CD8-positive, alpha-beta memory T cell (primary cell): ENCODE measurements at places on chromosomes 2 and 18. TPM values are rescaled to one million over a fixed set of nuclear protein-coding genes. Genes with fewer than 3 reads are reported as not detected.
A peak's percentile ranks its signal among the peaks of the same experiment; 100 is the strongest.

- DNase-seq = no peak
- no peak overlapping the region for H3K27ac ChIP-seq
- no peaks in the 10 kb centered on the region for H3K4me1 ChIP-seq
- H3K27me3 ChIP-seq = no peaks in the 10 kb centered on the region
- H3K36me3 ChIP-seq = no peaks in the 10 kb centered on the region
Observed at GRCh38 chr2:48914477-48915089, 159.1 kb upstream of the LHCGR start.

DNA sequence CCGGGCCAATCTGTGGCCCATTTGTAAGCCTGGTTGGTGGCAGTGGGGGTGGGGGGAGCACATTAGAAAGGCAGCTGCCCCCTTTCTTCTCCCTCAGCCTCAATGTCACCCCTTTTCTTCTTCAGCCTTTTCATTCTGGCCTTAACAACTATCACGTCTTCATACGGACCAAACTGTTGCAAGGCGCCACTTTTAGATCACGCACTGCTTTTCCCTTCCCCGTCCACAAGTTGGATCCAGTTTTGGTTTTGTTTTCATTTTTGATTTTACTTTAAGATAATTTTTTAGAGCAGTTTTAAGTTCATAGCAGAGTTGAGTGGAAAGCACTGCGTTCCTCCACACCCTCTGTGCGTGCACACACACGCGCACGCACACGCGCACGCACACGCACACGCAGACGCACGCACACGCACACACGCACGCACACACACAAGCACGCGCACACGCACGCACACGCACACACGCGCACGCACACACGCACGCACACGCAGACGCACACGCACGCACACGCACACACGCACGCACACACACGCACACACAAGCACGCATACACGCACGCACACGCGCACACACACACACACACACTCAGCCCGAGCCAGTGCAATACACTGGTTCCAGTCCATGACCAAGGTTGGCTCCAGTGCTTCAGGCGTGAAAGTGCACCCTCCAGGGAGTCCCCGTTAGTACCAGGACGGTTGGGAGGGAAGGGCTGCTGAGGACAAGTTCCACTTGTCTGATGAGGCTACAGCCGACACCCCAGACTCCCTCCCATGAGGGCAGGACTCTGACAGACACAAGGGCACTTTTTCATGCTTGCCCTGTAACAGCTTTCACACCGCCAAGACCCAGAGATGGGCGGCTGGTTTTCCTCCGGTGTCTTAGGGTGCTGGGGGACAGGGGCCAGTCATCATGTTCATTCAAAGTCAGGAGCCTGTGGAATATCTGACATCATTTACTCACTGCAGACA lies 22.4 kb downstream of the FBLN7 start:
- DNase-seq = no peak
- H3K4me1 ChIP-seq = peaks cover 15% of the 10 kb centered on the region
- H3K4me3 ChIP-seq = no peak overlapping the region

DNA sequence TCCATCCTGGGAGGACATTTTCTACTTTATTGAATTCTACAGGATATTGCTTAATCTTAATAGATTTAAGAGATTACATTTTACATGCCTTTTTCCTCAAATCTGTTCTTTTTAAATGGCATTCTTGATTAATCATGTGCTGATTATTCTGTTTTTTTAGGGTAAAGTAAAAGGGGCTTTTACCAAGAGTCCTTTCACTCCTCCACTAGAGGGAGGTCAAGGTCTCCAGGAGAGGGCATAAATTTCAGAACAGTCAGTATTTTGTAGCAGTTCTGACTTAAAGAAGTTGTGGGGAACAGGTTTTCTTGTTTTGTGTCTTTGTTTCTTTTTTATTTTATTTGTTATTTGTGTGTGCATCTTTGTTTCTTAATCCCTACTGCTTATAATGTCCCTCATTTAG lies 25.4 kb downstream of the WDR75 start:
- H3K4me1 ChIP-seq = no peaks in the 10 kb centered on the region
- H3K4me3 ChIP-seq = no peak overlapping the region
- H3K36me3 ChIP-seq = peaks cover 66% of the 10 kb centered on the region
- no peak overlapping the region for H3K27ac ChIP-seq

- H3K4me1 ChIP-seq = no peaks in the 10 kb centered on the region
- H3K27ac ChIP-seq = no peak overlapping the region
- no peak for DNase-seq
- no peaks in the 10 kb centered on the region for H3K27me3 ChIP-seq
Observed at GRCh38 chr2:100045000-100045399, 97.4 kb downstream of the AFF3 start.

DNA sequence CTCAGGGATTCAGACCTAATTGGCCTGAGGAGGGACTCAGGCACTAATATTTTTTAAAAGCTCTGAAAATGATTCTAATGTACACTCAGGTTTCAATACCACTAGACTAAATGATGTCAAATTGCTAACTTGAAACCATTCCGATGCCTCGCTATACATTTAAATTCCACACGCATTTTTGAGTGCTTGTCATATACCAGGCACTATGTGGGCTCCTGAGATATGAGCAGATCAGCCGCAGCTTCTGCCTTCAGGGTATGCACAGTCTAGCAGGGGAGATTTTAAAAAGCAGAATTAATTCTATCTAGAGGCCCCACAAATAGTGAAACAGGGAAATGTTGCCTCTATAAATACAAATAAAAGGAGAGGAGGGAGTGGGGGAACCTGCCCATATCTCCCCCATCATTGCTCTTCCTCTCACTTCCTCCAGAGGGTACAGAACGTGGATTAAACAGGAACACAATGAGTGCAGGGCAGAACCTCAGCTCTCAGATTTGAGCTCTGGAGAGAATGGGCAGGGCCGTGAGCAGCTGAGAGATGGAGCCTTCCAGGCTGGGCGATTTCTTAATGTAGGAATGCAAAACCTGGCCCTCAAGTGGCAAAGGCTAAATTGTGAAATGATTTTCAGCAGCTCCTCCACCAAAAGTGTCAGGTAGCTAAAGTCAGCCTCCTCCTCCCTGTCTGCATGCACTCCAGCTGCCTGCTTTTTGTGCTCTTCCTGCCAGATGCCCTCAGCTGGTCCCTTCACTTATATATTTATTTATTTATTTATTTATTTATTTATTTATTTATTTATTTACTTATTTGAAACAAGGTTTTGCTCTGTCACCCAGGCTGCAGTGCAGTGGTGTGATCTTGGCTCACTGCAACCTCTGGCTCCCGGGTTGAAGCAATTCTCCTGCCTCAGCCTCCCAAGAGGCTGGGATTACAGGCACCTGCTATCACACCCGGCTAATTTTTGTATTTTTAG lies 24.6 kb upstream of the LBH start:
- no peak for DNase-seq
- H3K36me3 ChIP-seq = no peaks in the 10 kb centered on the region
- no peak overlapping the region for H3K27ac ChIP-seq
- no peaks in the 10 kb centered on the region for H3K27me3 ChIP-seq
- no peak overlapping the region for H3K4me3 ChIP-seq

GRCh38 chr18:9366126-9366714 lies 31.6 kb downstream of the TWSG1 start:
- no peak for DNase-seq
- no peak overlapping the region for H3K27ac ChIP-seq
- no peaks in the 10 kb centered on the region for H3K27me3 ChIP-seq
- no peaks in the 10 kb centered on the region for H3K4me1 ChIP-seq
- H3K4me3 ChIP-seq = no peak overlapping the region

- H3K4me1 ChIP-seq = no peaks in the 10 kb centered on the region
- no peaks in the 10 kb centered on the region for H3K36me3 ChIP-seq
- DNase-seq = no peak
- no peak overlapping the region for H3K27ac ChIP-seq
Observed at GRCh38 chr2:163733301-163733938, 2.4 kb downstream of the FIGN start.

- DNase-seq = no peak
- no peaks in the 10 kb centered on the region for H3K27me3 ChIP-seq
- H3K36me3 ChIP-seq = no peaks in the 10 kb centered on the region
- H3K27ac ChIP-seq = no peak overlapping the region
Observed at GRCh38 chr18:75201282-75202270, 7.4 kb downstream of the PTGR3 start.

- H3K4me1 ChIP-seq = no peaks in the 10 kb centered on the region
- H3K36me3 ChIP-seq = no peaks in the 10 kb centered on the region
- no peak overlapping the region for H3K27ac ChIP-seq
- no peaks in the 10 kb centered on the region for H3K27me3 ChIP-seq
- no peak overlapping the region for H3K4me3 ChIP-seq
Observed at GRCh38 chr18:64399566-64399965, 250.7 kb upstream of the LINC00305 start.

DNA sequence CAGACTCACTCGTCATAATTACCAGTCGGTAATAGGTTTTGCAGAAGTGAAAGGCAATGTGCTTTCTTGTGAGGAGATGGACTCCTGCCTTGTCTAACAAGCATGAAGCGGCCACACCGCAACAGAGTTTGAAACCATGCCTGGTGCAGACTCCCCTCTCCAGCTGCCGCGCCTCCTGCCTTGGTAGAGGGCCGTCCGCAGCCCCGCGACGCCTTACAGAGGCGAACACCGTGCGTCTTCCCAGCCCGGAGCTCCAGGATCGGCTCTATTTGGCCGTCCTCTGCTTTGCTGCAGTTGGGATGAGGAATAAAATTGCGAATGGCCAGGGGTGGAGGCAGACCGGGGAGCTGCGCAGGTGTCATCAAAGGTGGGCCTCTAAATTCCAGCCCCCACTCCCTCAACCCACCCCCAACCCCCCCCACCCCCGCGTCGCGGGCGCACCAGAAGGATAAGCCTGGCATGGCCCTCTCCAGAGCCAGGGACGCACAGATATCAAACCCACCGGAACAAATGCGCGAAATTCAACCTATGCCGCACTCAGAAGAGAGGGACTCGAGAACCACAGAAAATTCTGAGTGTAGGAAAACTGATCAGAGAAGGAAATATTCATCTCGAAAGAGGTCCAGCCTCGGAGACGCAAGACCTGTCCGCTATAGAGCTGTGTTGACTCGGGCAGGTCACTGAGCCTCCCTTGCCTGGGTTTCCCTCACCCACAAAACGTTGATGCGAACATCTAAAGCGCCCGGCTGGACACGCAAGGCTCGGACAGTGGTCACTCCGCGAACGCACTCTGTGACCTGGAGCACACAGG lies 1.1 kb downstream of the TRABD2A start:
- no peaks in the 10 kb centered on the region for H3K27me3 ChIP-seq
- H3K27ac ChIP-seq = peak overlapping the region; percentile 29
- DNase-seq = no peak
- peak overlapping the region; percentile 68 for H3K4me3 ChIP-seq
- no peaks in the 10 kb centered on the region for H3K36me3 ChIP-seq

GRCh38 chr18:79523206-79523735 lies 127.5 kb downstream of the NFATC1 start:
- no peaks in the 10 kb centered on the region for H3K27me3 ChIP-seq
- H3K27ac ChIP-seq = peak overlapping the region; percentile 40
- DNase-seq = peak; percentile 75
- peaks cover 66% of the 10 kb centered on the region for H3K4me1 ChIP-seq
- H3K36me3 ChIP-seq = peaks cover 1% of the 10 kb centered on the region
- peak overlapping the region; percentile 75 for H3K4me3 ChIP-seq

- no peaks in the 10 kb centered on the region for H3K27me3 ChIP-seq
- H3K4me1 ChIP-seq = no peaks in the 10 kb centered on the region
- H3K36me3 ChIP-seq = no peaks in the 10 kb centered on the region
- no peak overlapping the region for H3K27ac ChIP-seq
- no peak overlapping the region for H3K4me3 ChIP-seq
- DNase-seq = peak; percentile 58
Observed at GRCh38 chr2:237154082-237154638, 68.5 kb downstream of the COPS8 start.

- H3K27me3 ChIP-seq = no peaks in the 10 kb centered on the region
- DNase-seq = no peak
- H3K27ac ChIP-seq = no peak overlapping the region
- H3K4me3 ChIP-seq = no peak overlapping the region
- no peaks in the 10 kb centered on the region for H3K4me1 ChIP-seq
Observed at GRCh38 chr18:39389800-39390379, 1824.3 kb upstream of the CELF4 start.

- H3K27me3 ChIP-seq = no peaks in the 10 kb centered on the region
- no peak overlapping the region for H3K27ac ChIP-seq
- no peak for DNase-seq
- no peak overlapping the region for H3K4me3 ChIP-seq
- peaks cover 57% of the 10 kb centered on the region for H3K36me3 ChIP-seq
Observed at GRCh38 chr2:108460345-108461037, 11.5 kb downstream of the GCC2 start.

- no peaks in the 10 kb centered on the region for H3K27me3 ChIP-seq
- H3K4me3 ChIP-seq = no peak overlapping the region
- no peak overlapping the region for H3K27ac ChIP-seq
- no peaks in the 10 kb centered on the region for H3K36me3 ChIP-seq
Observed at GRCh38 chr2:54468673-54469072, 12.5 kb downstream of the SPTBN1 start.

GRCh38 chr2:147182260-147182659 lies 662.6 kb upstream of the ACVR2A start:
- no peak overlapping the region for H3K27ac ChIP-seq
- H3K4me3 ChIP-seq = no peak overlapping the region
- no peak for DNase-seq

DNA sequence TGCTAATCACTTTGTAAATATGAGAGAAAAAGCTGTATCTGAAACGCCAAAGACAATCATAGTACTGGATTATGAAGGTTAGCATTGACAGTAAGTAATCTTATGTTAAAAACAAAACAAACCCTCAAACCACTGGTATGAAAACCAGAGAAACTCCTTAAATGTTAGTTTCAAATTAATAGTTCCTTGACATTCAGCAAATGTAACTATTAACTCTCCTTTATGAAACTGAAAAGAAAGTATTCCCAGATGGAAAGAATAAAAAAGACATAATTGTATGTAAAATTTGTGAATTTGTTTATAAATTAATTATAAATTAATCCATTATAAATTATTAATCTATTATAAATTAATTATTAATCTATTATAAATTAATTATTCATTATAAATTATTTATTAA lies 12.3 kb downstream of the FASTKD1 start:
- H3K27me3 ChIP-seq = no peaks in the 10 kb centered on the region
- no peak overlapping the region for H3K27ac ChIP-seq
- DNase-seq = no peak
- H3K36me3 ChIP-seq = no peaks in the 10 kb centered on the region
- no peaks in the 10 kb centered on the region for H3K4me1 ChIP-seq
- no peak overlapping the region for H3K4me3 ChIP-seq

The DNER gene
- not detected for total RNA-seq

The ANTXR1 gene
- total RNA-seq = 0.22 TPM

The GKN1 gene
- not detected for total RNA-seq

The SEPTIN10 gene
- total RNA-seq = 0.31 TPM

The CCDC141 gene
- 1.6 TPM for total RNA-seq
